Spinal cord (tissue), 10 donors: ENCODE measurements at places on chromosomes 7 and 10. TPM values are rescaled to one million over a fixed set of nuclear protein-coding genes. Genes with fewer than 3 reads are reported as not detected.

The CLDN3 gene
- total RNA-seq: 3.9 TPM

The CPN1 gene
- 0.11 TPM for total RNA-seq

The GPRIN2 gene
- total RNA-seq: 4.9 TPM

The SNCG gene
- total RNA-seq: 94.8 TPM

The FAM241B gene
- 5.1 TPM for total RNA-seq

The ANKRD61 gene
- 0.20 TPM for total RNA-seq

The LRIT1 gene
- total RNA-seq: not detected

The ZNF800 gene
- 30.1 TPM for total RNA-seq

The HMX3 gene
- 0.20 TPM for total RNA-seq

The ATOH7 gene
- total RNA-seq: not detected

The CFAP69 gene
- total RNA-seq: 10.9 TPM

The UROS gene
- 80.0 TPM for total RNA-seq

The UNCX gene
- total RNA-seq: 0.69 TPM

The EN2 gene
- total RNA-seq: not detected

The IKZF1 gene
- 4.0 TPM for total RNA-seq

The HYAL4 gene
- not detected for total RNA-seq

The SFTPA1 gene
- not detected for total RNA-seq

The LLCFC1 gene
- total RNA-seq: not detected

The HOXA7 gene
- total RNA-seq: 9.6 TPM

The KIAA1549 gene
- total RNA-seq: 15.4 TPM

The MYL7 gene
- not detected for total RNA-seq

The PTN gene
- total RNA-seq: 566 TPM

The CDC14C gene
- not detected for total RNA-seq

The LGI1 gene
- 32.4 TPM for total RNA-seq

The TRIL gene
- total RNA-seq: 24.0 TPM

The NUTM2A gene
- 1.2 TPM for total RNA-seq

The GDF2 gene
- total RNA-seq: not detected

The NKX6-2 gene
- 11.6 TPM for total RNA-seq

The NKX1-2 gene
- 0.79 TPM for total RNA-seq

The KCP gene
- 0.40 TPM for total RNA-seq

The CCDC3 gene
- total RNA-seq: 21.2 TPM

The CTAGE4 gene
- total RNA-seq: 0.33 TPM

The HNRNPH3 gene
- 44.8 TPM for total RNA-seq

The DYNC1I1 gene
- 66.8 TPM for total RNA-seq

The MMP21 gene
- total RNA-seq: 0.33 TPM

The MSRB2 gene
- 19.6 TPM for total RNA-seq

The WDFY4 gene
- 3.8 TPM for total RNA-seq

The PKD1L1 gene
- 0.44 TPM for total RNA-seq
